Activated CD8-positive, alpha-beta memory T cell treated with anti-CD3 and anti-CD28 coated beads for 1 hour (primary cell): ENCODE measurements at places on chromosomes 6 and 20.

GRCh38 chr20:15359056-15359455 lies 1021.6 kb upstream of the FLRT3 start:
- DNase-seq: no peak

- no peak for DNase-seq
Observed at GRCh38 chr6:56659721-56660380, 17.2 kb upstream of the DST start.

GRCh38 chr20:53598140-53599043 lies 4.8 kb upstream of the ZNF217 start:
- DNase-seq: no peak

DNA sequence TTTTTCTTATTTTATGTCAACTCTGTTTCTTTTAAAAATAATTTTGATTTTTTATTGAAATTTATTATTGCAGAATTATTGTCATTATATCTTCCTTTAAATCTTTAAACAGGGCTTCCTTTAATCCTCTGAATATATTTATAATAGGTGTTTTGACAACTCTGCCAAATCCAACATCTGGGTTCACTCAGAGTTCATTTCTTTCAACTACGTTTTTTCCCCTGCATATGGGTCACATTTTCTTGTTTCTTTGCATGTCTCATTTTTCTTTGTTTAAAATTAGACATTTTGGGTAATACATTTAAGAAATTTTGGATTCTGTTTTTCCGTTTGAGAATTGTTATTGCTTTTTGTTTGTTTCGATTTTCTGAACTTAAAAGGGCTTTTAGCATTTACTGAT lies 655.1 kb upstream of the CITED2 start:
- DNase-seq: no peak

GRCh38 chr6:3233904-3234303 lies 6.5 kb upstream of the TUBB2B start:
- DNase-seq: no peak

- no peak for DNase-seq
Observed at GRCh38 chr20:24582373-24583168, 113.1 kb downstream of the SYNDIG1 start.

GRCh38 chr20:22354647-22355046 lies 229.7 kb downstream of the FOXA2 start:
- DNase-seq: no peak

DNA sequence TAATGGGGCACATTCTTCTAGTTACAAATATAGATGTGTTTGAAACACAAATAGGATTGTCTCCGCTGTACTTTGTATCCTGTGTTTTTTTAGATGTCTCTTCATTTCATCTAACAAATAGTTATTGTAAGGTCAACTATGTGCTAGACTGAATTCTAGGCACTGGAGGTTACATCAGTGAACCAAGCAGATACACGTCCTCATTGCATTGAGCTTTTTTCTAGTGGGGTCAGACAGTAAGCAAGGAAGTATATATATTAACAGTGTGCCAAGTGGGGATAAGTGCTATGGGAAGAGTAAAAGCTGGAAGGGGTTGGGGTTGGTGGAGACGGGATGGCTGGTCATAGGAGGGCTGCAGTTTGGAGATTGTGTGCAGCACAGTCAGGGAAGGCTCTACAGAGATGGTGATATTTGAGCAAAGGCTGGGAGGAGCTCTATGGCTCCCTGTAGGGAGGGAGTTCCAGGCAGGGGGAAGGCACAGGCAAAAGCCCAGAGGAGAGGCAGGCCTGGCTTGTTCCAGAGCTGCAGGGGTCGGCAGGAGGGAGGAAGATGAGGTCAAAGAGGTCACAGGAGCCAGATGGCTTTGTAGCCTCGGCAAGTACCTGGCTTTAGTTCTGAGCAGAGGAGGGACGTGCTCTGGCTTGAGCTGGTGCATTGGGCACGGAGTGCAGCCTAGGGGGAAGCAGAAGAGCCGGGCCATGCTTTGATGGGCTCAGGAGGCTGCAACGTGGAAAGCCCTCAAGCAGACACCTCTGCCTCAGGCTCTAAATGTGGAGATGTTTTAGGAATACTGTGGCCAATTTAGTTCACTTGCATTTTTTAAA lies 152.3 kb downstream of the ZDHHC14 start:
- no peak for DNase-seq

DNA sequence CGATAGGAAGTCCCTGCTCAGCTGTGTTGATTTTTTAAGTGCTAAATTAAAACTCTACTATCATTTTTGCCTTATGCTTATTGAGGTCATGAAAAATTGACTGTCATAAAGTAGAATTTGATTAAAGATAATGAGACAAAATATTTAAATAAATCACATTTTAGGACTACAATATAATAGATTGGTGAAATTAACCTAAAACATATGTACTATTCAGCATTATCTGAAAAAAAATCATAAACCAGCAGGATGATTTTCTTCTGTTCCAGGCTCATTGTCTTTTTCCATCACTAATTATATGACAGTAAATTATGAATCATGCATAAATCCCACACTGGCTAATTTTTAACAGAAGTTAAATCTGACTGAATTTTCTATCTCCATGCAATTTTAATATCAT lies 373.6 kb upstream of the NRSN1 start:
- DNase-seq: no peak

- no peak for DNase-seq
Observed at GRCh38 chr6:132693478-132693877, 20.4 kb downstream of the VNN1 start.

DNA sequence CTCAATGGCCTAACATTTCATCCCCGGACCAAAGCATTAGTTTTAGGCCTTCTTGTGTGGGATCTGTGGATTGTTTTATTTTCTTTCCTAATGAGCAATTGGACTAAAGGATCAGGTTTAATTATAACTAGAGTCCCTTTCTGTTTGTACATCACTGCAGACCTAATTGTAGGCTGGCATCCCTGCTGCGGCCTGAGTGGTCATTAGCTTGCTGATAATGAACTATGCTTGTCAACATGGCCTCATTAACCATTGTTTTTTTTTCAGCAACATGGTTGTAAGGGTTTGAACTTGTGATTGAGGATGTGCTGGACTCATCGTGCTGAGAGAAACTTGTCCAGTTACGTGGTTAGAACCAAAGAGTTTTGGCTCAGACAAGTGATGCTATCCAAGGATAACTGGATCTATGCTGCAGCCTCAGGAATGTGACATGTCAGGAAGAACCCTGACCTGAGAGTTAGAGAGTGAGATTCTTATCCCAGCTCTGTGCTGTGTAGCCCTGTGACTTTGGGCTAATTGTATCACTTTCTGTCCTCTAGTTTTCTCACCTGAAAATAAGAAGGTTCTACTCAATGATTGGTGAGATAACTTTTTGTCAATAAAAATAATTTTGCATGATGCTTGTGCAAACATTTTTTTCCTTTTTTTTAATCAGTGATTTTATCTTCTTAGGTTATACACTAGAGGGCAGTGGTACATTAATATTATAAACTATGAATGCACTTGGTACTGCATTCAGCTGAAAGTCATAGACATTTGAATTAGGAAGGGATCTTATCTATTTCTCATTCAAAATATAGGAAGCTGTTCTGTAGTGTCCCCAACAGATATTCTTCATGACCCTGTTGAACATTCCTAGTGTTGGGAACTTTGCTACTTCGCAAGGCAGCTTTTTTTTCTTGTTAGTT lies 140.9 kb downstream of the RNF144B start:
- no peak for DNase-seq

DNA sequence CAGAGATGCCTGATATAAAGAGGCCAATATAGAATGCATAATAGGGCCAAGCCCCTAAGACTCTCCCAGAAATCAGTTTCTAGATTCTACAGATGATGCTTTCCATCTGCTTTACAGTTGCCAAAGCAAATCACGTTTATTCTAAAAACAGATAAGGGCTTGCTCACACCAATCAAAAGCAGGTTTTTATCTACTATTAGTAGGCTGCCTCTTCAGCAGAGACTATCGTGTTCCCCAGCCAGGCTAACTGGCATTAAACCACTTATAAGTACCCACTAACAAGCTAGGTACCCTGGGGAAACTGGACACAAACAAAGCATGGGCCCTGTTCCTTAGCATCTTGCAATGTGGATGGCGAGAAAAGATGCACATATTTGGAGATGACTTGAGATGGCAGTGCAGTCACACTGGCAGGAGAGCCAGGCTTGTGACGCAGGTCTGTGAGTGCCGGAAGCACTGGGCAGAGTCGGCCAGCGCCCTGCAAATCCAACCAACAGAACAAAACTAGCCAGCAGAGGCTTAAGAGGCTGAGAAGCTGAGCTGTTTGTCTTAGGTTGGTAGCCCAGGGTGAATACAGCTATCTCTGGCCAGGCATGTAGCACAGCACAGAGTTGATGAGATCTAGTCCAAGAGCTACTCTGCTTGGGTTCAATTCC lies 73.4 kb downstream of the GFOD1 start:
- no peak for DNase-seq

DNA sequence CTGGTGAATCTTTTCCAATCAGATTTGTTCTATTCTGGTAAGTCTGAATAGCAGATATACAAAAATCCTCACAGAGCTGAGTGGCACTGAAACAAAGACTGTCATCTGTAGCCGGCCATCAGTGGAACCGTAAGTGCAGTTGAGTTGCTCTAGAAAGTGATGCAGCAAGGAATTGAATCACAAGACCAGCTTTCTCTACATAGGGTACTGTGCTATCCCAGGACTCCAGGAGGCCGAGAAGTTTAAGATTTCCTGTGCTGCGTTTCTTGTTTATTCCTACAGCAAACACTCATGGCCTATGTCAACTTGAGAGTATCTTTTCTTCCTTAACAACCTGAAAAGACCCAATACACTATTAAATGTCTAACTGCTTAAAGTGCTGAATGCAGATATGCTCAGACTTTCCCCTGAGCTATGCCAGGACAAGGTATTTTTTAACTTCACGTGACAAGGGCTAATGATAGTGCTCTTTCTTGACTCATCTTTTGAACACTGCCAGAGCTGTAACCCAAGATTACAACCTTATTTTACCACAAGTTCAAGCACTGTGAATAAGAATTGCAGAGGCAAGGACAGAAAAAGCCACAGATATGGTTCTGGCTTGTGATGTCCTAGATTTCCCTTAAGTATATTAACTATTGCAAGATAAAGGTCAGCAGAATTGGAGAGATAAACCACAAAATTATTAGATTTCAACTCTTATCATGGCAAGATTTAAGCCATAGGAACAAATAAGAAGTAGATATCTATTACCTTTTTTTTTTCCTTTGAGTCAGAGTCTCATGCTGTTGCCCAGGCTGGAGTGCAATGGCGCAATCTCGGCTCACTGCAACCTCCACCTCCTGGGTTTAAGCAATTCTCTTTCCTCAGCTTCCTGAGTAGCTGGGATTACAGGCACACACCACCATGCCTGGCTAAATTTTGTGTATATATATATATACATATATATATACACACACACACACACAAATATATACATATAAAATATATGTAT lies 71.6 kb downstream of the GJA1 start:
- DNase-seq: no peak

GRCh38 chr6:31651602-31652191 lies 764 bp downstream of the BAG6 start:
- DNase-seq: no peak

DNA sequence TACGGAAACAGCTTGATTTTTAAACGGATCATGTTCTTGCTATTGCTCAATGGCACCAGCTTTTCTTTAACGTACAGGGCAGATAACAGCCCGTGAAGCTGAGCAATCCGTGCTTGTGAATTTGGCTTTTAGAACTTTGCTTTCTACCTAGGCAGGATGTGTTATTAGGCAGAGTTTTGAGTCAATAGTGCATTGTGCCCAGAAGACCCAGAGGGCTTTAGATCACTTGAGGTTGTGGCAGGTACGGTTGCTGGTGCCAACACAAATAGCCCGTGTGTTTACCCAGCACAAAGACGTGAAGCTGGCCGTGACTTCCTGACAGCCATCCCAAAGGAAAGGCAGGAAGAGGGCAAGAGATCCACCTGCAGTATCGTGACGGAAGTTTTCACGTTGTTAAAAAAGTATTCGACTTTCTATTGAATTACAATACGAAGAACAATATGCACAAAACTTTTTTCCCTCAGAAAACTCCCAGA lies 117.4 kb upstream of the FRMD1 start:
- DNase-seq: no peak

- DNase-seq: no peak
Observed at GRCh38 chr20:37972256-37973058, 60.8 kb downstream of the TTI1 start.

DNA sequence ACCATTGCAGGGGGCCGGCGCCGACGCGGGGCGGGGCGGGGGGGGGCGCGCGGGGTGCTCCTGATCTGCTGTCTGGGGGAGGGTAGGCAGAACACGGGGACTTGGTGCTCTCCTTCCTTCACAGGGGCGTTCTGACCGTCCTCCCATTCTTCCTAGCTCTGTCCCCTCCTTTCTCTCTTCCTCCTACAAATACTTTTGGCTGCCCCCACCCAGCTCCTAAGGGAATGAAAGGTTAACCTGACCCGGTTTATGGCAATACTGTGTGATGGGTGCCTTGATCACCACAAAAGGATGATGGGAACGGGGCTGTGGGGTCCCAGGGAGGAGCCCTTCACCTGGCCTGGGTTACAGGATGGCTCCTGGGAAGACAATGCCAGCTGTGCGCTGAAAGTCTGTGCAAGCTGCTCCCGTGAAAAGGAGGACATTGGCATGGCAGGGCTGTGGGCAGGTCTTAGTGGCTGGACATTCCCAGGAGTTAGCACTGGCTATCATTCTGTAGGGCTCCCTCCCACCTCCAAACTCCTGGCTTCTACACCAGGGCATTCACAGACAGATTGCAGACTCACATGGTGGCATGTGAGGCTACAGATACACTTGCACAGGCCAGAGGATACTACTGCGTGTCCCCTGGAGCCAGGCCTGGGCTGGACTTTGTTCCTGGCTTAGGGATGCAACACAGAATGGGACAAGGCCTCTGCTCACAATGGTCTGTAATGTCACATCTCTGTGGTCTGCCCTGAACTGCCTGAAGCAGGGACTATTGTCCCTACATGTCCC lies 1.9 kb upstream of the TPD52L2 start:
- DNase-seq: no peak

DNA sequence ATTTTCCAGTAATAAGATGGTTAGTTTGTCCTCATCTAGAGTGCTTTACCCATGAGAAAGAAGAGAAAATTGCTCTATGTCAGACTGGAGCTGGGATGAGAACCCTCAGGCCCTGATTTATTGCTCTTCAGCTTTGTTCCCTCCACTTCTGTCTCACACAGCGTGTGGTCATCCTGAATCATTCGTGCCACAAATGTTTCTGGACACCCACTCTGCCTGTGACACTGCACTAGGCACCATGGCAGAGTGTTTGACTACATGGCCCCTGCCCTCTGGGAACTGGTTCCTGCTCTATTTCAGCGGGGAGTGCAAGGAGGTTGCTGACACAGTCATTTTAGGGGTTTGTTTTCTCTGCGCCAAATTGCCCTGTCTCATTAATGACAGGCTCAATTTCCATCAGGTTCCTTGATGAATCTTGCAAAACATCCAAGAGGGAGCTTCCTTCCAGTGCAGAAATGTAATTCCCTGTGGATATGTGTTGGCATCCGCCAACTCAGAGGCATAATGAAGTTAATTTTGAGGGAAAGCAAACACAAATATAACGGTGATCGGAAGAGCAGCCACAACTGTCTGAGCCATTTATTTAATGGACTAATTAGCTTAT lies 207.5 kb downstream of the CLIC5 start:
- no peak for DNase-seq

DNA sequence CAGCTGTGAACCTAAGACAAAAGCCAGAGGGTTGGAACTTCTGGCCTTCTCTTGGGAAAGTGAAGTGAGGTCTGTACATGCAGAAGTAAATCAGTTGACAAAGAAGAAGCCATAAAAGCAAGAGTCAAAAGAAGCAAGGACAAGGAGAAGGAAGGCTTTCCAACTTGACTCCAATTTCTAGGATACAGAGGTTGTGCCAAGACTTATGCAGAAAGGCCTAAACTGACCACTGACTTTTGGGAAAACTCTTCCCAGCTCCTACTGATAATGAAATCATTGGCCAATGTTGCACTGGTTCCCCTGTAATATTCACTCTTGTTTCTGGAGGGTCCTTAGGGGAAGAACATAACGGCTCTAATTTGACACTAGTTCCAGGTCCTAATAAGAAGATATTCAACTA lies 29.3 kb upstream of the NT5E start:
- DNase-seq: no peak
